ENCODE measurements at places on chromosomes 16 and 17.

DNA sequence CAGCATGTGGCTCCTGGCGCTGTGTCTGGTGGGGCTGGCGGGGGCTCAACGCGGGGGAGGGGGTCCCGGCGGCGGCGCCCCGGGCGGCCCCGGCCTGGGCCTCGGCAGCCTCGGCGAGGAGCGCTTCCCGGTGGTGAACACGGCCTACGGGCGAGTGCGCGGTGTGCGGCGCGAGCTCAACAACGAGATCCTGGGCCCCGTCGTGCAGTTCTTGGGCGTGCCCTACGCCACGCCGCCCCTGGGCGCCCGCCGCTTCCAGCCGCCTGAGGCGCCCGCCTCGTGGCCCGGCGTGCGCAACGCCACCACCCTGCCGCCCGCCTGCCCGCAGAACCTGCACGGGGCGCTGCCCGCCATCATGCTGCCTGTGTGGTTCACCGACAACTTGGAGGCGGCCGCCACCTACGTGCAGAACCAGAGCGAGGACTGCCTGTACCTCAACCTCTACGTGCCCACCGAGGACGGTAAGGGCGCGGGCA is 645 bp downstream of the NLGN2 start:
- peak; percentile 46 for DNase-seq

DNA sequence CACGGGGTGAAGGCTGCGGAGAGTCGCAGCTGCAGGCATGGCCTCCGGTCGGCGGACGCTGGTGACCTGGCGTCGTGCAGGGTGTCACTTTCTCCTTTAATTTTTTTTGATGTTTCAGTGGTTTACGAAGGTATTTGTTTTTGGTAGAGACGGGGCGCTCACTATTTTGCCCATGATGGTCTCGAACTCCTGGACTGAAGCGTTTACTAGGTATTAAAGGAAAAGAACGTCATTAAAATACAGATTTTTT is 17.1 kb downstream of the ZNF213 start:
- DNase-seq, result peak; percentile 63

- no peak for DNase-seq
These were observed 18.6 kb downstream of the FLOT2 start for GRCh38 chr17:28878981-28879380.

GRCh38 chr16:52783616-52784015 is 236.7 kb upstream of the TOX3 start:
- DNase-seq, result no peak

DNA sequence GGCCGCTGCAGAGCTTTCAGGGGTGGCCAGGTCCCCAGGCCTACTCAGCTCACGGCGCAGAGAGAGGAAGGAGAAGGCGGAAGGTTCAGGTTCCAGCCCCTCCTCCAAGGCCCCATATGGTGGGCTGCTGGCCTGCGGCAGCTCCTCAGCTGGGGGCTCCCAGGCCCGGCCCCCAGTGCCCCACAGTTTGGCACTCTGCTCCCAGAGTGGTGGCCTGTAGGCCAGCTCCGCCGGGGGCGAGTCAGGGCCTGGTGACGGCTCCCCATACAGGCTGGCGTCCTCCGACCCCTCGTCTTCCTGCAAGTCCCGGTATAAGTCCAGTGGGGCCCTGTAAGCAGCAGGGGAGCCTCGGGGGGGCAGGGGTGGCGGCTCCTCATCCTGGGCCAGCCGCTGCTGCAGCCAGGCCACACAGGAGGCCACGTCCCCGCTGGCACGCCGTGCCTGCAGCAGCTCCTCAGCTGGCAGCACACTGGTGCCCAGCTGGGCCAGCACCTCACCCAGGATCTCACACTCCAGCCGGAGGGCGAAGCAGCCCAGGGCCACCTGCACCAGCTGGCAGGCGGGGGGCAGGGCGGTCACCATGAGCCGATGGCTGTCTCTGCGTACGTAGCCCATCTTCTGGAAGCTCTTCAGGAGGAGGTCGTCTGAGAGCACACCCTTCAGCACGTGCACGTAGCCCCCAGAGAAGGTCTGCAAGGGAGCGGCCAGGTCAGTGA is 3.7 kb downstream of the SPATA2L start:
- DNase-seq, result no peak

DNA sequence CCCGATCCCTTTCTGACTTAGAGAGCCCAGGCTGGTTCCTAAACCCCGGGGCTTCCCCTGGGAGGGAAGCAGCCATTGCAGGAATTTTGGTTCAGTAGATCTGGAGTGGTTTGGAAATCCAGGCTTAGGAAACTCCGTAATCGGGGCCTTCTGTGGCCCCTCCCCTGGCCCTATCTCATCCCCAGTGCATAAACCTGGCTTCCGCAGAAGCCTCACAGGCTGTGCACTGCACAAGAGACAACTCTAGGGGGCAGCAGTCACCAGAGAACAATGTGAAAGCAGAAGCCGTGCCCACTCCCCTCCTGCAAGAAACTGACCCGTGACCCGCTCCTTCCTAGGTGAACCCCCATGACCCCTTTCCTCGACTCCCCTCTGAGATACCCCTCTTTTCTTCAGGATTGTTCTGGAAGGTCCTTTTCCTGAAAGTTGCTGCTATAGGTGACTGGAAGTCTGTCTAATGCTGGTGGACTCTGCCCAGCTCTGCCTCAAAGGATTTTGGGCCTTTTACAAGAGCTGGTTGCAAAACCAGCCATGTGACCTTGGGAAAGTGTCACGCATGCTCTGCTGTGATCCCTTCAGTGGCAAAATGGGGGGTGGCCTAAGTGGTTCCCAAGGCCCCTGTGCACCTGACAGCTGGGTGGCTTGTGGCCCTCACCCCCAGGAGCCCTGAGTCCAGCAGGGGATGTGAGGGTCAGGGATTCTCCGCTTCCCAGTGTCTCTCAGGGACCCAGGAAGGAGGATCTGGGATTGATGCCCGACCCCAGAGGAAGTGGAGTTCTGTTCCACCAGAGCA is 14.4 kb downstream of the GUCY2D start:
- peak; percentile 56 for DNase-seq

GRCh38 chr17:73803964-73804435 is 159.8 kb upstream of the SDK2 start:
- DNase-seq, result no peak

- no peak for DNase-seq
These were observed 70.1 kb downstream of the COPRS start for GRCh38 chr17:31788956-31789355.

DNA sequence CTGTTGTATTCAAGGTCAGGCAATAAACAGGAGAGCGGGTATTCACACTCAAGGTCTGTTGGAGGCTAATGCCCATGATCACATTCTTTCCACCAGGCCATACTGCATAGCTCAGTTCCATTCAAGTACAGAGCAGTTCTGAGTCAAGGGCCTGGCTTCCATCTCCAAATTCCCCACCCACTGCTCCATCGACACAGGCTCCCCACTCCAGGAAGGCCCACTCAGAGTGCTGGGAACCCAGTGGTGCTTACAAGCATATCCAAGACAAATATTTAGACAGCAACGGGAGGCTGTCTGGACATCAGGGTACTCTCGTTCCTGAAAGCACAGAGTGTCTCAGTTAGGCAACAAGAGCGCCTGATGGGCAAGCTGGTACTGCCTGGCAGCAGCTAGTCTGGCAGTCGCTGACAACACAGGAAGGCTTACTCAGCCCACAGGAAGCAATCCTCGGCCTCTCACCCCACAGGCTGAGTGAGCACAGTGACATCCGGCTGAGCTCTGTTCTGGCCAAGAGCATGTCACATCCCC is 40.9 kb downstream of the RFFL start:
- DNase-seq, result peak; percentile 80

DNA sequence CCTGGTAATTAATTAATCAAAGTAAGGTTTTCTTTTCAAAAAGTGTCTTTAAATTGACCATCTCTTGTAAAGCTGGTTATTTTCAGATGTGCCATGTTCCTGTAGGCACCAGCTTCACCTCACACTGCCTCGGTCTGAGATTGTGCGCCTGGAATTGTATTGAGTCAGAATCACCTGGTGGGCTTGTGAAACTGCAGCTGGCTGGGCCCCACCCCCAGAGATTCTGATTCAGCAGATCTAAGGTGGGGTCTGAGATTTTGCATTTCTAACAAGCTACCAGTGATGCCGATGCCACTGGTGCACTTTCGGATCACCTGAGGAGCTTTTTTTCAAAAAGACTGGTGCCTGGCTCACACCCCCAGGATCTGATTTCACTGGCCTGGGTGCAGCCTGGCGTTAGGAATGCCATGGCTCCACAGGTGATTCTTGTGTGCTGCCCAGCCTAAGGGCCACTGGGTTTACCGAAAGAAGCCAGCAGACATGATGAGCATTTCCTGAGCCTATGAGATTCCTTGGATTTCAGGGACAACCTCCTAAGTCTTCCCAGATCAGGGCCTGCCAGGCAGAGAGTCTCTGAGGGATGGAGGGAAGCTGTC is 59.2 kb upstream of the TOB1 start:
- no peak for DNase-seq

GRCh38 chr17:200586-200985 is 19.1 kb upstream of the DOC2B start:
- DNase-seq, result no peak

GRCh38 chr17:34252095-34252443 is 3.0 kb upstream of the CCL2 start:
- DNase-seq, result peak; percentile 21

- DNase-seq, result no peak
These were observed 72.7 kb downstream of the GNAO1 start for GRCh38 chr16:56263711-56264608.

DNA sequence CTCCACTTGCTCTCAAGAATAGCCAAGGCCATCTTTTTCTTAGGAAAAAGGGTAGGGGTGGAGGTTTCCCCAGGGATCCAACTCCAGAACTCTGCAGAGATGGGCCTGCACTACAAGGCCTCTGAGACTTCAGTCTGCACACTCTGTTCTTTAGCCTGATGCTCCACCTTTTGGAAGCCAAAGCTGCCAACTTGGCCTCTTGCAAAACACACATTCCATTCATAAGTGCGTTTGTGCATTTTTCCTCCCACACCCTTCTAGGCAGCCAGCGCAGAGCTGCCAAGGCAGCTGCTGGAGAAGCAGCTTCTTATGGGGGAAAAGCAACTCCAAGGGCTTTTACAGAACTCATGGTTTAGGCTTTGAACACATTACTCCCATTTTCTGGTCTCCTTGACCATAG is 45.3 kb downstream of the REXO5 start:
- no peak for DNase-seq

DNA sequence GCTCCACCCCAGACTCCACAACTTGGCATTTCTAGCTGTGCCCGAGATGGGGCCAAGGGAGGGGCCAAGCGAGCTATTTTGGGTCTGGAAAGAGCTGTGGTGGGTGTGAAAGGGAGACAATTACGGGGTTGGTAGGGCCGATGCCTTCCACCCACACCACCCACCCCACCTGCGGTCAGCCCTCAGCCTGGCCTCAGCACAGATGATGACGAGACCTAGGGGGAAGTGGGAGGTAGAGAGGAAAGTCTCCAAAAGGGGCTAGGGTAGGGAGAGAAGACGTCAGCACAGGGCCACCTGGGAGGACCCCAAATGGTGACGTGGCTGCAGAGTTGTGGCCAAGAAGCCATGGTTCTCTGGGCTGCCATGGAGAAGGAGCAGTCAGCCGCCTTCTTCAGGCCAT is 83.1 kb downstream of the SDK2 start:
- DNase-seq, result no peak

DNA sequence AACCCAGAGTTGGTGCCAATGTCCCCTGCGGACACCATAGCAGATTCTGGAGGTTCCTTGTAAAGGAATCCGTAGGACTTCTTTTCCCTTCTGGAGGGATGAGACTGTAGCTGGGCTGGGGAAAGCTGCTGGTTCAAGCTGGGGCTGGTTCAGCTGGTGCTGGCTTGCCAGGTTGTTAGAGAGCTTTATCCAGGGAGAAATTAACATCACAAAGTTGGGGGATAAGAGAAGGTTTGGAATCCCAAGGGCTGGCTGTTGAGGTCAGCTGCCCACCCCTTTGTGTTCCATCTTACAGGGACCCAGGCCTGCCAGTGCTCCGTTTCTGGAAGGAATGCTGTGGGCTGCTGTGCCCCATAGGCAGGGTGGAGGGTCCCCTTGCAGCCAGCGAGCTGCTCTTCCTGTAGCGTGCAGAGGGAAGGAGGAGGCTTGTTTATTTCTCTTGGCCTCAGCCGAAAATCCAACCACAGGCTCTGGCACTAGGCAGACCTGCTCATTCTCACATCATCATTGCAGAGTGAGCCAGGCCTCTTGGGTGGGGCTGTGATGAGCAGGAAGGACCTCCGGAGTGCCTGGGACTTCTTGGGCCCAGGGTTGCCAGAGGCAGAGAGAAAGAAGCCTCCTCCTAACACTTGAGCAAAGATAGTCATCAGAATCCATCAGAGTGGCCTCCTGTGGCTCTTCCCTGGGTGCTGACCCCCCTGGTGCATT is 251.1 kb downstream of the SEC14L1 start:
- DNase-seq, result no peak

DNA sequence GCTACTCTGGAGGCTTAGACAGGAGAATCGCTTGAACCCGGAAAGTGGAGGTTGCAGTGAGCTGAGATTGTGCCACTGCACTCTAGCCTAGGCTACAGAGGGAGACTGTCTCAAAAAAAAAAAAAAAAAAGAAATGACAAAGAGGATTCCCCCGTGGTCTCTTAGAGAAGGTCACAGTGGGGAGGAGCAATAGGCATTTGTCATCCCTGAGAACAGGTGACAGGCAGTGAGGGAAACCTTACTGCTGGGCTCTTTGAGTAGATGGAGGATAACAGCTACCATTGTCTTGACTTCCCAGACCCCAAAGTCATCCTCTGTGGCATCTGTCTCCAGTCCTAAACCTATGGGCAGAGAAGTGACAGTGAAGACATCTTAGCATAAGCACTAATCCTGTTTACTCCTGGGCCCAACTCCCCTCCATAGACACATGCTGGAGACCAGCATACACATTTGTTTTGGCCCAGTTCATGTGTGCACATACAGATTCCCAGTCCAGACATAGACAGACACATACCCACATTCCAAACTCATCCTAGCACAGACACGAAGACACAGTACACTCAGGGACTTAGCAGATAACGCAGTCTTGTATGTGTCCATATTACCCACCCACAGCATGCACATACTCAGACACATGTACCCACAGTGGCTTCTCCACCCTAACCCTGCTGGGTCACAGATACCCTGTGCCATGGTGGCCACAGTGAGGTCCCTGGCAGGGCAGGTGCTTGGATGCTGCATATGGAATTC is 2.7 kb downstream of the ESRP2 start:
- DNase-seq, result no peak

DNA sequence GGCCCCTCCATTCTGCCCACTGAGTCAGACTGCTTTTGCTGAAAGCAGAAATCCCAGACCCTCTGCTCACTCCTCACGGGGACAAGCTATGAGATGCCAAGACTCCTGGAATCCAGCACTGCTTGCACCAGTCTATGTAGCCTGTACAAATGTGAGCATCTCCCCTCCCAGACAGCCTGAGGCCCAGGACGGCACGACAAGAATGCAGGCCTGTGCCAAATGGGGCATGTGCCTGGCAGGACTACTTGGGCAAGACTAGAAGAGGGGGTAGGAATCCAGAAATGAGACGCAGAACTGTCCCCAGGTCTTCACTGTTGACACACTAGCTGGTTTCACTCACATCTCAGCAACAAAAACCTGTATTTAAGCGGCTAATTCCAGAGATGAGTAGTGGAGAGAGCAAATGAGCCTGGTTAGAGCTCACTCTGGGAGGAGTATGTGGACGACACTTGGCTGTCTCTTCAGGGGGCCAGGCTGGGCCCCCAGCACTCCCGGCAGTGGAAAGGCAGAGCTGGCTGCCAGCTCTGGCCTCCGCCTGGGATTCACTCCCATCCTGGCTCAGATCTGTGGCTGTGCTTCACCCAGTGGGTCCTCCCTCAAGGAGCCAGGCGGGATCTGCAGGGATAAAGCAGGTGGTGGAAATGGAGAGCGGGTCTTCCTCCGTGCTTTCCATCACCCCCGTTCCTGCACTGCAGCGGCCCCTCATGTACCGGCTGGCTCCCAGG is 2.9 kb upstream of the MYO1C start:
- DNase-seq, result no peak

All from CD4-positive, alpha-beta T cell treated with Interleukin-4 for 1 hour (primary cell).